ENCODE measurements at places on chromosomes 12 and 14.

- DNase-seq, result no peak
These were observed 31.8 kb upstream of the G2E3 start for GRCh38 chr14:30527196-30527595.

- no peak for DNase-seq
These were observed 36.8 kb downstream of the PLXNC1 start for GRCh38 chr12:94184995-94185719.

- no peak for DNase-seq
These were observed 475.9 kb downstream of the SLC16A7 start for GRCh38 chr12:60071759-60072191.

DNA sequence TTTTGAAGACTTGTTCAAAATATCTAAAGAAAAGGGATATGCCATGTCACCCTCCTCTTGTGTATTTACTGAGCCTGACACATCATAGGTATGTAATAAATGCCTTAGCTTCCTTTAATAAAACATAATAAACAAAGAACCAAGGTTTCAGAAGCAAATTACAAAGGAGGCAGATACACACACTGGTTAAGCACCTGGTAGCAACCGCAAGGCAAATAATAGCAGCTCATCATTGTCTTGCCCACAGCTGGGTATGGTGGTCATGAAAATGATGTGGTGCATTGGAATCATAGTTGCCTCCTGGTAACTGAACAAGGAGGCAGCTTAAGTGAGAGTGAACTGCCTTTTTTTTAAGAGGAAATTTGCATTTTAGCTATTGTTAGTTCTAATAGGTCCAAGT is 39.0 kb downstream of the PAX9 start:
- no peak for DNase-seq

- DNase-seq, result no peak
These were observed 117.9 kb downstream of the SCAF11 start for GRCh38 chr12:45872446-45872845.

DNA sequence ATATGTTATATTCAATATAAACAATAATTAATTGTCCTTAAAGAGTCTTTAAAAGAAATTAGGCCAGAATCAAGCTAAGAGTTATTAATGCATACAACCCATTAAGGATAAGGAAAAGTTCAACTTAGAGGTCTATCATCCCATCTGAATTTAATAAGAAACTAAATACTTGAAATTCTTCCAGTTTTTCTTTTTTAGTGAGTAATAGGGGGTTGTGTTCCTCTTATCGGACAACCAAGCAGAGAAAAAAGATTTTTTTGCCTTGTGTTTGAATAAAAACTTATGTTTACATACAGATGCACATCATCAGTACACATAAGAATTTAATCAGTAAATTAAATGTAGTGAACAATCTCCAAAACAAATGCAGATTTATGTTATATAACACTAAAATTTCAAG is 32.5 kb downstream of the PAWR start:
- DNase-seq, result no peak

DNA sequence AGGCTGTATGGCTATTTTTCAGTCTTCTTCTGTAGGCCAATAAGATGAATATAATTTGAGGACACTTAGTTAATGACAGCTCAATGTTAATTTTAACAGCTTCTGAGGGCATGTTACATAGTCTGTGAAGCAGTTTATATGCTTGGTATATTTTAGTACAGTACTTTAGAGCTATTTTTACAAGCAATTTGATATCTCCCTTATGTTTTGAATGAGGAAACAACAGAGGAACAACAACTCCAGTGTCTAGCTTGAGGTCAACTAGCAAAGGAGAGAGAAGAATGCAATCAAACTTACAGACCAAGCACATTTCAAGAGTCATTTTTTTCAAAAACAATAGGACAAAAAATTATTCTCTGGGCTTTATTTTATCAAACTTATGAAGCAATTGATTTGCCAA is 469.1 kb upstream of the DCN start:
- DNase-seq, result no peak

GRCh38 chr12:7934091-7934888 is 1.7 kb downstream of the SLC2A3 start:
- DNase-seq, result no peak

DNA sequence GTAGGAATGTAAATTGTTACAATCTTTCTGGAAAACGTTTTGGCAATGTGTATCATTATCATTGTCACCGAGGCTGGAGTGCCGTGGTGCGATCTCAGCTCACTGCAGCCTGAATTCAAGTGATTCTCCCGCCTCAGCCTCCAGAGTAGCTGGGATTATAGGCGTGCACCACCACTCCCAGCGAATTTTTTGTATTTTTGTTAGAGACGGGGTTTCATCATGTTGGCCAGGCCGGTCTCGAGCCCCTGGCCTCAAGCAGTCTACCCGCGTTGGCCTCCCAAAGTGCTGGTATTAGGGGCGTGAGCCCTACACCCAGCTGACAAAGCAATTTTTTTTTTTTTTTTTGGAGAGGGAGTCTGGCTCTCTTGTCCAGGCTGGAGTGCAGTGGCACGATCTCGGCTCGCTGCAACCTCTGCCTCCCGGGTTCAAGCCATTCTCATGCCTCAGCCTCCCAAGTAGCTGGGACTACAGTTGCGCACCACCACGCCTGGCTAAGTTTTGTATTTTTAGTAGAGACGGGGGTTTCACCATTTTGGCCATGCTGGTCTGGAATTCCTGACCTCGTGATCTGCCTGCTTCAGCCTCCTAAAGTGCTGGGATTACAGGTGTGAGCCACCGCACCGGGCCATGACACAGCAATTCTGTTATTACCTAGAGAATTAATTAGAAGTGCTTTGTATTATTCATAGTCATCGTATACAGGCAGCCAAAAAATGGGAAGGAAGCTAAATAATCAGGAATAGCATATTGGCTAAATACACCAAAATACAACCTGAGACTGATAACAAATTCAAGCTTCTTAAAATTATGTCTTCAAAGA is 1.2 kb downstream of the ACTR6 start:
- no peak for DNase-seq

DNA sequence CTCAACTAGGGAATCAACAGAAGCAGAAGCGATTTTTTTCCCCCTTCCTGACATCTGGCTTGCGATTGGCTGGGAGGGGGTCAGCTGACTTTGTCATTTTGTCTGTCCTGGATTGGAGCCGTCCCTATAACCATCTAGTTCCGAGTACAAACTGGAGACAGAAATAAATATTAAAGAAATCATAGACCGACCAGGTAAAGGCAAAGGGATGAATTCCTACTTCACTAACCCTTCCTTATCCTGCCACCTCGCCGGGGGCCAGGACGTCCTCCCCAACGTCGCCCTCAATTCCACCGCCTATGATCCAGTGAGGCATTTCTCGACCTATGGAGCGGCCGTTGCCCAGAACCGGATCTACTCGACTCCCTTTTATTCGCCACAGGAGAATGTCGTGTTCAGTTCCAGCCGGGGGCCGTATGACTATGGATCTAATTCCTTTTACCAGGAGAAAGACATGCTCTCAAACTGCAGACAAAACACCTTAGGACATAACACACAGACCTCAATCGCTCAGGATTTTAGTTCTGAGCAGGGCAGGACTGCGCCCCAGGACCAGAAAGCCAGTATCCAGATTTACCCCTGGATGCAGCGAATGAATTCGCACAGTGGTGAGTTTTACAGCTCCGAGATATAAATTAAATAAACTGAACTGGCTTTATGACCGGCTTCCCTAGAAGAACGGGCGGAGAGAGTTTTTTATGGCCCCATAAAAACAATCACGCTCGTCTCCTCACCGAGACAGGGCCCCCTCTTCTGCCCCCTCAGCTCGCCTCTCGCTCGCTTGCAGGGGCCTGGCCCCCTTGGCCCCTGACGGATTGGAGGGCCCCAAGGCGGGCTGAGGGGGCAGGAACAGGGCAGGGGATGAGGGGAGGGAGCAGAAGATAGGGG is at the start of gene HOXC6:
TSS of gene HOXC6 (plus strand) at position 127 of the 888 bp plus-strand sequence. CDS start at position 209, 82 bp downstream.
- no peak for DNase-seq

- DNase-seq, result no peak
These were observed 194.7 kb upstream of the RTL1 start for GRCh38 chr14:101098177-101098576.

GRCh38 chr14:64137657-64138290 is 156.4 kb downstream of the ESR2 start:
- no peak for DNase-seq

DNA sequence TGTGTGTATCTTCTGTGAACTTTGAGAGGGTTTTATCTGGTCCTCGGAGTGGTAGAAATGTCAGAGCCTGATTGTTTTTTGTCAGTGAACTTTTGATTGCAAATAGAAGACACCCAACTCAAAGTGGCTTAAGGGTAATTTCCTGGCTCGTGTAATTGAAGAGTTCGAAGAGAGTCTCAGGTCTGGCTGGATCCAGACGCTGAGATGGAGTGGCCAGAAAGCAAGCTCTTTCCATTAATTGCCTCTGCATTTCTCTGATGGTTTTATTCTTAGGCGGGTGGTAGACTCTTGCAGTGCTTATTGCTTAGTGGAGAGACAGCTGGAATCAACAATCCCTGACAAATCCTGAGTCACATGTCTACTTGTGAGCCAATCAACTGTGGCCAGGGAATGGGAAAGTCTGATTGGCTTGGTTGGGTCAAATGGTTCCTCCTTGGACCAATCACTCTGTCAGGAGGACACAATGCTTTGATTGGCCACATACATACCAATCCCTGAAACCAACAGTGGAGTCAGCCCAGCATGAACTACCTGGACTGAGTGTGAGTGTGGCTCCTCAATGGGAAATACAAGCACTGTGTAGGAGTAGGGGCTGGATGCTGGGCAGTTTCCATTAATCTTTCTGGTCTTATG is 330.5 kb downstream of the AACS start:
- DNase-seq, result no peak

- no peak for DNase-seq
These were observed 1.2 kb downstream of the RPH3A start for GRCh38 chr12:112792743-112793142.

- DNase-seq, result no peak
These were observed 76.1 kb downstream of the SLC24A4 start for GRCh38 chr14:92398888-92399636.

GRCh38 chr12:77294016-77294415 is 228.6 kb upstream of the E2F7 start:
- DNase-seq, result no peak

DNA sequence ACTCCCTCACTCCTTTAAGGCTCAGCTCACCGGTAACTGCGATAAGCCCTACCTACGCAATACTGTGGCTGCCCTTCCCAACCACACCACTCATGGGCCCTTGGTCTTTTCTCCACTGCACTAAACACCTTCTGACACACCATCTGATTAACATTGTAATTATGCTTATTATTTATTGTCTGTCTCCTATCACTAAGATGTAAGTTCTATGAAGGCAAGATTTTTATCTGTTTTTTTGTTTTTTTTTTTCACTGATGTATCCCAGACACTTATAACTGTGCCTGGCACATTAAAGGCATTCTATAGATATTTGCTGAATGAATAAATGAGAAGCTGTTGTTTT is 34.2 kb upstream of the PYGL start:
- DNase-seq, result no peak

DNA sequence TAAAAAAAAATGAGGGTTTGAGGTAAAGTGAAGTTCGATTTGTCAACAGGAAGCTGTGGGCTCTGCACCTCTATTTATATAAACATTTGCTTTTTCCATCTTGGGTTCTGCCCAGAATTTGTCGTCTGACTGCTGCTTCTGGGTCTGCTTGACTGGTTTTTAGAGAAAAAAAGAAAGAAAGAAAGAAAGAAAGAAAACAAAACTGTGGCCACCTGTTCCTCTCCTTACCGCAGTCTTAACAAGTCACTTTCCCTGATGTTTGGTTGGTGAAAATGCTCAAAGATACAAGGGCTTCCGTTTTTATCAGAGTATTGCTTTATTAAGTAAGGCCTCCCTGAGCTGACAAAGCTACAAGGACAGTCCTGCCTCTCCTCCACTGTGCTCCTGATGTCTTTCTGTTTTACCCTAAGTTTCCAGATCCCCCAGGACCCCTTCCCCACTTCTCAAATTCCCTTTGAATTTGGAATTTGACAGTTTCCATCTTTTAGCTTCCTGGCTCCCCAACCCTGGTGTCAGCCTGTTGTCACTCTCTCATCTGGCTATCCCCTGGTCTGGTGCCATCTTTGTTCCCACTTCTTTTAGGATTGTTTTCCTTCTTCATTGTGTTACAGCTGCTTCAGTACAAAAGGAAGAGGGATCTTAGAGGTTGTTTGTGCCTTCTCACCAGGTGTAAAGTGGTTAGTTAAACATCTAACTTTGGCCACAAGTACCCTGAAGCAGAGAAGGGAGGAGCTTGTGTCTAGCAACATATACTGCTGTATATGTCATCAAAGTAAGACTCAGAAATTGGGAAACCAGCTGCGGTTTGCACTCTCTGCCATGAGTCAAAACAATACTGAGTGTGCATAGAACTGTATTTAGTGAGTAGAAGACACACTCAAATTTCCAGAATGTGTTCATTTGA is 18.0 kb downstream of the MFAP5 start:
- DNase-seq, result peak; percentile 70

GRCh38 chr12:99152337-99152736 is 495.2 kb upstream of the GARIN6 start:
- DNase-seq, result no peak

DNA sequence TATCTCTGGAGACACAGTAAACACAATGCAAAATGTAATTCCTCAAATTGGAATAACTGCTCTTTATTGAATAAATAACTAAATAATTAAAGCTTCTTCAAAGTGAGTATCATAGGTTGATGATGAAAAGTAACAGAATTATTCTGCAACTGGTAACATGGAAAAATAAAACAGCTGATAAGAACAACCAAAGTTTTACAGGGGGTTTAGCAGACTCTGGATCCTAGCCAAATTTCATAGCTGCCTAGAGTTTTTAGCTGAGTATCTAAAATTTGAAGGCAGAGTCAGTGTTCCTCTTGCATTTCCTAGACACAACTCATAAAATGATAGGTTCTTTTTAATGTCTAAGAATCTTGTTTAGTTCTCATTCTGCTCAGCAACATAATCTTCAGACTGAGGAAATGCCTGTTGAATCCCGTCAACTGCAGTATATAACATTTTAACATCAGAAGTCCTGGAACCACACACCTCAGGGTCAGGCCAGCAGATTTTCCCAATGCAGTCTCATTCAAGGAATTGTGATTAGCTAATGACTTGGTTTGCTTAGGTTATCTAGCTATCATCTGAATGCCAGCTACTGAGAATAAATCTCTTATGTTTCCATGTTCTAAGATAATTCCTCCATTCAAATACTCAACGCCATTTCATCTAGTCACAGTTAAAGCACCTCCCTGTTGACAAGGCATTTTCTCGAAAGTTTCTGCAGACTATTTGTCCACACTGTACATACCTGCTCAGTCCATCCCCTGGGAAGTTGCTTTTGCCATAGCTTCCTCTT is 411.6 kb downstream of the BCAT1 start:
- no peak for DNase-seq
